WTC11 (cell line): ENCODE measurements at places on chromosomes 5 and 9. TPM values are rescaled to one million over a fixed set of nuclear protein-coding genes. Genes with fewer than 3 reads are reported as not detected.

GRCh38 chr5:67771221-67771620 lies 444.3 kb upstream of the PIK3R1 start:
- H3K4me3 ChIP-seq: no peak overlapping the region
- peaks cover 42% of the 10 kb centered on the region for H3K4me1 ChIP-seq
- DNase-seq: no peak
- peak overlapping the region; percentile 26; the same call in 1 of the 2 replicates for H3K27ac ChIP-seq
- H3K27me3 ChIP-seq: no peaks in the 10 kb centered on the region

- no peak for DNase-seq
- H3K27ac ChIP-seq: no peak overlapping the region
- H3K4me3 ChIP-seq: no peak overlapping the region
- no peaks in the 10 kb centered on the region for H3K4me1 ChIP-seq
- no peaks in the 10 kb centered on the region for H3K36me3 ChIP-seq
- no peaks in the 10 kb centered on the region for H3K27me3 ChIP-seq
Observed at GRCh38 chr5:37198061-37198460, 51.1 kb downstream of the CPLANE1 start.

- H3K4me3 ChIP-seq: no peak overlapping the region
- H3K4me1 ChIP-seq: peaks cover 15% of the 10 kb centered on the region
- no peaks in the 10 kb centered on the region for H3K36me3 ChIP-seq
- H3K27ac ChIP-seq: no peak overlapping the region
Observed at GRCh38 chr5:1637639-1638481, 114.1 kb upstream of the LPCAT1 start.

DNA sequence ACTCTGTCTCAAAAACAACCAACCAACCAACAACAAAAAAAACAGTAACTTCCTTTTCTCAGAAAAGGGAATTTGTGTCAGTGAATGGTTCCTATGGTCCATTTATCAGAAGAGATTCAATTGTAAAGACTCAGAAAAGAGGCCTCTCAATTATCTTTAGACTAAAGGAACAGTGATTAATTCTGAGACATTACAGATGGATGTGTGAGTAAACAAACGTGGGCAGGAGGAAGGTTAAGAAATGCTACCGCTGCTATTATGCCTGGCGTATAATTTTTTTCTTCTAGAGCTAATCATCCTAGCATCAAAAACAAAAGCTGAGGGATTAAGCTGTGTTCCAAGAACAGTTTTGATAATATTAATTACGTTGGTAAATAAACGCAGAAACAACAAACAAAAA lies 52.9 kb upstream of the JMY start:
- H3K36me3 ChIP-seq: no peaks in the 10 kb centered on the region
- no peak overlapping the region for H3K27ac ChIP-seq
- no peaks in the 10 kb centered on the region for H3K27me3 ChIP-seq
- H3K4me3 ChIP-seq: no peak overlapping the region
- DNase-seq: no peak

DNA sequence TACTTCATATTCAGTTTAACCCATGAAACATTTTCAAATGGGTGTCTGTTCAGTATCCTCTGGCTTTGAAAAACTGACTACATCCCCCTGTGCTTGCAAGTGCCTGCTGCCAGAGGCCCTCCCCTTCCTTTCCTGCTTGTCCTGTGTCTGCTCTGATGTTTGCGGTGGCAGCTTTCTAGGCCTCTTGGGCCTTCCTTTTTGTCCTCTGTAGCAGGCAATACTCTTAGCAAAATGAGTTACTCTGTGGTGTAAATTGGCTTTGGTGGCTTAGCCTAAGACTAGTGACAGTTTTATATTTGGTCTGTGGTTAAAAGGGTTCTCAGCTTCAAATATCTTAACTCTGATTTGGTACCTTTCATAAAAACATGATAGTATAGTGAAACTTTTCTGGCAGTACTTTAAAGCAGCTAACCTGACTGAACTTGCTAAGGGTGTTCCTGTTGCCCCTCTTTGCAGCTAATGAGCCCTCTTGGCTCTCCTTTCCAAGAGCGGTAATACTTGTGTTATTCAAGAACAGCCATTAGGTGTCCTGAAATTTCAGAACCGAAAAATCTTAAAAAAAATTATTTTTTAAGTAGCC lies 76.6 kb downstream of the GOLM1 start:
- H3K36me3 ChIP-seq: peaks cover 53% of the 10 kb centered on the region
- no peaks in the 10 kb centered on the region for H3K4me1 ChIP-seq
- H3K27me3 ChIP-seq: no peaks in the 10 kb centered on the region
- no peak for DNase-seq
- H3K4me3 ChIP-seq: no peak overlapping the region

DNA sequence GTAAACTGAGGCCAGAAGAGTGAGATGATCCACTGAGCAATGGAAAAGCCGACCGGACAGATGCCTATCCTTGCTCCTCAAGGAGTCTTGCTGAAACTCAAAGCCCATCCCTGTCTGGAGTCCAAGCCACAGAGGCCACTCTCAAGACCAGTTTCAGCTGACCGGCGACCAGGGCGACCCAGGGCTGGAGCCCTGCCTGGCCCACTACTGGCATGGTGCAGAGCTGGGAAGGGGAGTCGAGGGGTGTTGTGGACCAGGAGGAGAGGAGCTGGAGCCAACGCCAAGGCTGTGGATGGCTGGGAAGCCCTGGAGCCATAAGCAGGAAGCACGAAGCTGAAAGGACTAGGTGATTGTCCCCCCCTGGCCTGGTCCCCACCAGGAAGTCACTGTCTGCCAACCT lies 22.1 kb downstream of the FAM163B start:
- no peak for DNase-seq
- H3K27ac ChIP-seq: no peak overlapping the region
- H3K36me3 ChIP-seq: peaks cover 4% of the 10 kb centered on the region
- H3K27me3 ChIP-seq: 0 out of 2 replicates have a peak, but pooled peaks cover 4% of the 10 kb centered on the region
- H3K4me3 ChIP-seq: no peak overlapping the region

- H3K4me1 ChIP-seq: peaks cover 54% of the 10 kb centered on the region
- H3K4me3 ChIP-seq: peak within 1 kb of the TSS; percentile 82
- DNase-seq: peak; percentile 85
- peaks cover 5% of the 10 kb centered on the region; the same call in 1 of the 2 replicates for H3K27me3 ChIP-seq
Observed at GRCh38 chr5:39424736-39425637, at the start of gene DAB2. Gene DAB2 (minus strand): TSS chr5:39424980. CDS start chr5:39394320, 30,660 bp downstream.

The CCL27 gene
- total RNA-seq: 0.68 to 1.0 TPM (median 0.89 TPM) in 3 replicates

The KIF12 gene
- 3.0 to 4.0 TPM (median 3.1 TPM) in 3 replicates for total RNA-seq

The TMED7 gene
- 81.3 to 86.5 TPM (median 84.9 TPM) in 3 replicates for total RNA-seq

The LOX gene
- 1.3 to 2.8 TPM (median 2.2 TPM) in 3 replicates for total RNA-seq
